ENCODE measurements at places on chromosomes 12 and 14.

DNA sequence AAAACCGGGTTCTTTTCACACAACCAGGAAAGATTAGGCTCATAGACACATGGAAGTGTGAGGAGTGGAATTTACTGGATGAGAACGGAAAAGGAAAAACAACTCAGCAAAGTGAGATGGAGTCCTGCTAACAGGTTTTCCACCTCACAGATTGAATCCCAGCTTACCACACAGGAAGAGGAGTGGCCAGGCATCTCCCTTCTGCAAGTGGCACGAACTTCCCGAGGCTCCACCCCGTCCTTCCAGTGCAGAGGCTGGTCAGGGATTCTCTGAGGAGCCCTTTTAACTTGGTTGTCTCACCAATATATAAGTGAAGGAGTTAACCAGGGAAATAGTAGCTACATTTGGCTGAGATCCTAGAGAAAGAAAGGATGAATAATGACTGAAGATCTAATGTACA is 102.8 kb downstream of the SCAF11 start:
- DNase-seq, result no peak

DNA sequence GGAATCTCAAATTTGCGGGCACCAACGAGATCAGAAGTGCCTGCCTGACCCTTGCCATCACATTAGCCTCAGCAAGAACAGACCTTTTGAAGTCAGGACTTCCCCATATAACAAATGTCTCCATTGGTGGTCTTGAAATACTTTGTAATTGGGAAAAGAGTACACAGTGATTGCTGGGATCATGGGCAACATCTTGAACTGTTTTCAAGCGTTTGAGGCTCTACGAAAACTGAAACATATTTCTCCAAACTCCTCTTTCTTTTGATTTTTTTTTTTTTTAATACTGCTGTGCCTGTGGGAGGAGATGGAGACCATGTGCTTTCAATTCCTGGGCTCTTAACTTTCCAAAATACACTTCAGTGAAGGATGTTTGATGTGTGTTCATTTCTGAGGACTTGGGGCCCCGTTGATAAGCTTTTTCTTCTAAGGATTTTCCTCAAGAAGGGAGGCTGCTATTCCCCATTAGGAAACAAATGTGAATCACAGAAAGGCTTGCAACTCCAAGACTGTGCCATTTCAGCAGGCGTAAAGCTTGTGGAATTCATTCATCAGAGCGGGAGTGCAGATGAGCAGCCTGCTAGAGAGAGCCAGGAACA is 94.5 kb downstream of the TMEM132C start:
- DNase-seq, result no peak

DNA sequence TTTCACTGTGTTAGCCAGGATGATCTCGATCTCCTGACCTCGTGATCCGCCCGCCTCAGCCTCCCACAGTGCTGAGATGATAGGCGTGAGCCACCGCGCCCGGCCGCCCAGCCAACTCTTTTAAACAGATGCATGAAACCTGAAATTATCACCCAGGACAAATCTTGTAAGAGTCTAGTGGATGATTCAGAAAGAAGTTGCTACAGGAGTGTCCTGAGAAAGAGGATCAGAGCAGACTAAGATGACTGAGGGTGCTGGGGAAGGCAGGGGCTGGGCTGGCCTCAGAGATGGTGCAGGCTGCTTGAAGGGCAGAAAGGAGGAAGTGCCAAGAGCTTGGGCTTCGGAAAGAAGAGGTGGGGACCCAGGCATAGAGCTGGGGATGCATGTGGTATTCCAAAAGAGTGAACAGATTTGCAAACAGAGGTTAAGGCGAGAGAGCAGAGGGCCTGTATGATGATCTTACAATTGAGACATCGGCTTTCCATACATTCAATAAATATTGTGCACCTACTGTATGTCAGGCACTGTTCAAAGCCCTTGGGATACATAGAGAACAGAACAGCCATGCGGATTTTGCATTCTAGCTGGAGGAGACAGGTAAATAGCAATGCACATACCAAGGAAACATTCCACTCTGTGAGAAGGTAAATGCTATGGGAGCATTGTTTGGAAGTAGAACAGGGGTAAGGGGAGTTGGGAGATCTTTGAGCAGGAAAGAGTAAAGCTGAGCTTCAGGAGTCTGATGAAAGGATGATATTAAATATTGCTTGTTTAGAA is 7.4 kb upstream of the CD9 start:
- no peak for DNase-seq

DNA sequence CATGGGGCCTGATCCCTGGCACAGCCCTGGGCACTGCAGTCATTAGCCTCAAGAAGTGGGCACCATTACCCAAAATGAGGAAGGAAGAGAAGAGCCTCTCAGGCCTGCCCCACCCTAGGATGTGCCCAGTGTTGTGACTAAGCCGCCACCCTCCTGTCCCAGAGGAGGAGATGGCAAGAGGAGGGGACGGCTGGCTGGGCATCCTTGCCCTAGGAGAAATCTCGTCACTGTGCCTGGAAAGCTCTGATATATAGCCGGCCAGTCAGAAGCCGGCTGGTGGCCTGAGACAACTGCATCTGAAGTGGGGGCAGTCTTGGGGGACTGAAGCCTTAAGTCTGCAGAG is 115.2 kb downstream of the LGMN start:
- no peak for DNase-seq

- DNase-seq, result no peak
These were observed 25.2 kb upstream of the OAS1 start for GRCh38 chr12:112881602-112882001.

DNA sequence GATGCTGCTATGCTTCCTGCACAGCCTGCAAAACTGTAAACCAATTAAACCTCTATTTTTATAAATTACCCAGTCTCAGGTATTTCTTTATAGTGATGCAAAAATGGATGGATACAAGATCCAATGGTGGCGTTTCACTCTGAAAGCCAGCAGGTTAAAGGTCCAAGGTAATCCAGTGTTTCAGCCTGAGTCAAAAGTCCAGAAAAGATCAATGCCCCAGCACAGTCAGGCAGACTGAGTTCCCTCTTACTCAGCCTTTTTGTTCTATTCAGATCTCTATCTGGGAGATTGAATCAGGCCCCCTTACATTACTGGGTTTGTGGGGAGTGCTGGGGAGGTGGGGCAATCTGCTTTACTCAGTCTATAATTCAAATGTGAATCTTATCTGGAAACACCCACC is 464.5 kb downstream of the GXYLT1 start:
- no peak for DNase-seq

DNA sequence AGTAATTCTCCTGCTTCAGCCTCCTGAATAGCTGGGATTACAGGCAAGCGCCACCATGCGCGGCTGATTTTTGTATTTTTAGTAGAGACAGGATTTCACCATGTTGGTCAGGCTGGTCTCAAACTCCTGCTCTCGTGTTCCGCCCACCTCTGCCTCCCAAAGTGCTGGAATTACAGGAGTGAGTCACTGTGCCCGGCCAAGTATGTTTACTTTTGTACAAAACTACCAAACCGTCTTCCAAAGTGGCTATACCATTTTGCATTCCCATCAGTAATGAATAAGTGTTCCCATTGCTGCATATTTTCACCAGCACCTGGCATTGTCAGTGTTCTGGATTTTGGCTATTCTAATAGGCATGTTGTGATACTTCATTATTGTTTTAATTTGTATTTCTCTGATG is 8.4 kb upstream of the KRT6A start:
- DNase-seq, result no peak

DNA sequence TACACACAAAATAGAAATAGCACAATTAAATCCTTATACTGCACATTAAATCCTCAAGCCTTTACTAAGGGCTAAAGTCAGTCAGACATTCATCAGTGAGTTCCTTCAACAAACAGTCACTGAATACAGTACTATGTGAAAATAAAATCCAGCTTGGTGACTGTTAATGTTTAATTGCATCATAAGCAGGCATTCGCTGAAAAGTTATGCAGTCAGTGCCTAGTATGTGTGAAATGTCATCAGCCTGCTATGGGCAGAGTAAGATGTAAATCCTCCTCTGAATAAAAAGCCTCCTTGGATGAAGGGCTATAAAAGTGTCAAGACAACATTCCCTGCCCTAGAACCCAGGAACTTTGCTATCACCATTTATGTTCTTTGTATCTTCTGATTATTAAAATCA is 116.4 kb downstream of the PRICKLE1 start:
- DNase-seq, result no peak

DNA sequence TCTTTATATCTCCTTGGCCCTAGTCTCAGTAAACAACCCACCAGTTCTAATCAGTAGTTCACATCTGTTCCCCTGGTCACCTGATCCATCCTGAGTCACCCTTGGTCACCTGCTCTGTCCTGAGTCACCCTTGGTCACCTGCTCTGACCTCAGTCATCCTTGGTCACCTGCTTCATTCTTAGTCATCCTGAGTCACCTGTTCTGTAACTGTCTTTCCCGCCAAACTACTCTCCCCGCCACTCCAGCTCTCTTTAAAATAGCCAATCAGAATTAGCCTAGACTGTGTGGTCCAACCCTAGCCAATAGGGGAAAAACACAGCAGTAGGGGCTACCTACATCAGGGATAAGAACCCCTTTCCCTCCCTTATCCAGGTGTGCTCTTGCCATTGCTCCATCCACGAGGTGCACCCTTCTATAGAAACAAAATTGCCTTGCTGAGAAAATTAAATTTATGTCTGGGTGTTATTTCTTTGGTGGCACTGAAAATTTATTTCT is 245.4 kb upstream of the DIO3 start:
- no peak for DNase-seq

DNA sequence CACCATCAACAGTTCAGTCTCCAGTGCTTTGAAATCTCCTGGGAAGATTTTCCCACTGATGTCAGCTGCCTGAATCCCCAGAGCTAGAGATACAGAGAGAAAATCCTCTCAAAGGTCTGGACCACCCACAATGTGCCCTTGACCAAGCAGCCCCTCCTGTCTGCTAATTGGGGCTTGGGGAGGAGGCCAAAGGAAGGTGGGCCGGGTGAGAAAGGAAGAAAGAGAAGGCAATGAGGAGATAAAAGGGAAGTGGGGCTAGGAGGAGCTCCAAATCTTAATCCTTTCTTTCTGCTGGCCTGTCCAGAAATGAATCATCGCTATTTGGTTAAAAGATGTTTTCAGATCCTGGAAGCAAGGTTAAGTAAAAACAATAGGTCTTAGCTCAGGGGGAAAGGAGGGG is 322.9 kb downstream of the BCL11B start:
- DNase-seq, result no peak

- DNase-seq, result no peak
These were observed 91.8 kb upstream of the KCNA1 start for GRCh38 chr12:4817880-4818279.

GRCh38 chr14:58639198-58639565 is 1.4 kb downstream of the DACT1 start:
- DNase-seq, result no peak

GRCh38 chr14:92507174-92507768 is 6.3 kb upstream of the RIN3 start:
- no peak for DNase-seq

GRCh38 chr14:94310248-94310647 is 12.9 kb downstream of the SERPINA6 start:
- DNase-seq, result no peak

DNA sequence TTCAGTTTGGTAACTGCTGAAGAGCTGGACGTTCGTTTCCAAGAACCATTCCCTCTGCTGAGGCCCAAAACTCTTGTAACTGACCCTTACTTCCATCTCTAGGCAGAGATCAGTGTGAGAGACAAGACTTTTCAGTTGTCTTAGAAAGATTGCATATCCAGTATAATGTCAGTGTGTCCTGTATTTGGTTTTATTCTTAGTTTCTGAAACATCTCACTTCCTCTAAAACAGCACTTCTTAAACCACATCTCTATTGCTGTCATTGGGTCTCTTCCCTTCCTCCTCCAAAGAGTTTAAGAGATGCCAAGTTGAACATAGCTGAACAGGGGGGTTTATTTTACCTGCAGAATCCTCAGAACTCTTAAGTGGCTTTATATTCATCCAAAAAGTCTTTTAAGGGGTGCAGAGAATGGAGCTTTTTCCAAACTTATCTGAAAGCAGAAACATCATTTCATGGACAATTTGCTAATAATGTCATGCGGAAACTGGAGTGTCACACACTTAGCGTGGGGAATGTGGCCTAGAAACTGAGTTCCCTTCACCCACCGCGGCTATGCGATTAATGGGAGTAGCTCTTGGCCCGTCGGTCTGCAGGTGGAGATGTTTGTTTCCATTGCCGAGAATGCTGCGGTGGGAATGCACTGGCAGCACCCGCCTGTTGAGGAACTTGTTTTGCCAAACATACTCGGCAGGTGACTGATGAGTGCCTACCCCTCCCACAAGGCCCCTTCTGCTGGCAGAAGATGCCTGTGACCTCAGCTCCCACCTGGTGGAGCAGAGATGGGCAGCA is 148.2 kb downstream of the ADGRD1 start:
- DNase-seq, result no peak

GRCh38 chr14:52154992-52155650 is 86.3 kb upstream of the NID2 start:
- DNase-seq, result peak; percentile 21

GRCh38 chr12:26271889-26272492 is 76.6 kb downstream of the SSPN start:
- no peak for DNase-seq

GRCh38 chr12:56332512-56333196 is 1.1 kb downstream of the PAN2 start:
- no peak for DNase-seq

- DNase-seq, result no peak
These were observed 22.4 kb downstream of the VPS37B start for GRCh38 chr12:122873540-122873939.

- no peak for DNase-seq
These were observed 72.1 kb upstream of the DUSP6 start for GRCh38 chr12:89424389-89424788.

Data from CD4-positive, alpha-beta T cell treated with Interleukin-15 for 4 hours (primary cell).